Activated CD4-positive, CD25-positive, alpha-beta regulatory T cell treated with anti-CD3 and anti-CD28 coated beads, Interleukin-2, amount 50 U/mL, for 72 hours (primary cell): ENCODE measurements at places on chromosomes 5 and 9.

DNA sequence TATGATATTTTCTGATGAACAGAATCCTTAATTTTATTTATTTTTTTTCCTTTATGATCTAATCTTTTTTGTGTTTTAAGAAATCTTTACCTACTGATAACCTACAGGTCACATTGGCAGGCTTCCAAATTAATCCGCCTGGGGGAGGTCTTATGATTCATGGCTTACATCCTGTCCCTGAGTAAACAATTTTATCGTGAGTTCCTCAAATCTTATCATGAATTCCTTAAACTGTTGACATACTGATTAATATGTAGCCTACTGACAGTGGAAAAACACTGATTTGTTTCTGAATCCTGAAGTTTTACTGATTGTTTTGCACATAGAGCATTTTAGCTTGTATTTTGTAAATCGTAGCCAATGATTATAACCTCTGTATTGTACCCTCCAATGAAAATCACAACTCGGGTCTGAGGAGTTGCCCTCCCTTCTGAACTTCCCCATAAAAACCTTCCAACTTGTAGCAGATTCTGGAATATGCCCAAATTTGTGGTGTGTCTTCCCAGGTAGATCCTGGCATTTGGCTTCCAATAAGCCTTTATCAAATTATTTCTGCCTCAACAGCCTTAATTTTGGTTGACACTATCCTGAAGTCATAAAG, 105.6 kb downstream of the VCAN start:
- no peak for DNase-seq

GRCh38 chr5:142981886-142982820, 212.0 kb downstream of the ARHGAP26 start:
- DNase-seq = no peak

- no peak for DNase-seq
Measured at GRCh38 chr5:166581826-166582225, 1709.6 kb upstream of the WWC1 start.

- no peak for DNase-seq
Measured at GRCh38 chr5:27845248-27845647, 806.9 kb upstream of the CDH9 start.
